ENCODE measurements at places on chromosomes 16 and 17.

GRCh38 chr16:85134076-85134788 is 22.0 kb upstream of the CIBAR2 start:
- no peak for DNase-seq

- no peak for DNase-seq
Measured at GRCh38 chr17:55320594-55321426, 56.0 kb downstream of the HLF start.

DNA sequence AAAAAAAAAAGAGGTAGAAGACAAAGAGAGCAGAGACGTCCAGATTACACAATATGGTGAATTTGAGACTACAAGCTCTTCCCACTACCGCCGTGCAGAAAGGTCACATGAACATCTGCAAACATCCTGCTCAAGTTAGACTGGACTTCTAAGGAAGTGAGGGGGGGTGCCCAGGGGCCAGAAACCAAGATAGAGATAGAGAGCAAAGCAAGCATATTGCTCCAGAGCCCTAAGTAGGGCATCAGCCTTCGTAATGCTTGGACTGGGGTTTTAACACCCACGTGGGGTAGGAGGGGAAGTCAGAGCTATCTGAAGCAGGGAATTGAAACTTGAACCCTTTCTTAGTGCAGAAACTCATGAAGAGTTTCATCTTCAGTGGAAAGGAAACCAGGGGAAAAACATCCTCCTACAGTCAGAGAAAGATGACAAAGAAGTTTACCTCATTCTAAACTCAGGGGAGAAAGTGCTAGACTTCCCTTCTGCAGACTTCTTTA is 8.7 kb downstream of the CLEC19A start:
- DNase-seq: no peak

GRCh38 chr17:67246653-67247415 is 1.8 kb upstream of the HELZ start:
- DNase-seq: no peak

GRCh38 chr16:4505356-4506147 is 29.4 kb downstream of the HMOX2 start:
- peak; percentile 92 for DNase-seq

DNA sequence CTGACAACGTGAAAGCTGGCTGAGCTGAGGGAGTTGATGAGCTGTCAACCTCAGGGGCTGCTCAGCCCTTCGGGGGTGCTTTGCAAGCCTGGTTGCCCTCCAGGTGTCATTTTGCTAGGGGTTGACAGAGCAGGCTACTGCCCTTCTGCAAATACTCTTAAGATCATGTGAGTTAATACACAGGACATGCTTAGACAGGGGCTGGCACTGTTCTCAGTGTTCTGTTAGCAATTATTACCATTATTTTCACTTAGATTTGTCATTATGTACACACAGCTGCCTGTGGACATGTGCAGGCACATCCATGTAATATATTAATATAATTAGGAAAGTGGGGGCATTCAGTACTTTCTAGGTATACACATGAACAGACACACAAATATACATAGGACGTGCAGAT is 554.3 kb upstream of the HSBP1 start:
- no peak for DNase-seq

- DNase-seq: no peak
Measured at GRCh38 chr17:17172001-17172939, 33.9 kb downstream of the PLD6 start.

DNA sequence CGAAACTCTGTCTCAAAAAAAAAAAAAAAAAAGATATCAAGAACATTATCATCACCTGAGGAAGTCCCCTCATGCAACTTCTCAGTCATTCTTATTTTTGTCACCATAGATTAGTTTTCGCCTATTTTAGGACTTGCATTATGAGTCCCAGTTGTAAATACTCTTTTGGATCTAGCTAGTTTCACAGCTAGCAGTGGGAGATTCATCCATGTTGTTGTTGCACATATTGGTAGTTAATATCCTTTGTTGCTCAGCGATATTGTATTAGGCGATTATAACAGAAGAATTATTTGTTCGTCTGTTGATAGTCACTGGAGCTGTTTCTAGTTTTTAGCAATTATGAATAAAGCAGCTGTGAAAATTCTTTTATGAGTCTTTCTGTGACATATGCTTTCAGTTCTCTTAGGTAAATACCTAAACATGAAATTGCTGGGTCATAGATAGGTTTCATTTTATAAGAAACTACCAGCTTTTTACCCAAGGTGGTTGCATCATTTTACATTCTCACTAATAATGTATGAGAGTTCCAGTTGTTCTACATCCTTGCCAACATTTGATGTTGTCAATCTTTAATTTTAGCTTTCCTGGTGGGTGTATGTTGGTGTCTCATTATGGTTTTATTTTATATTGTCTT is 40.7 kb upstream of the MAP3K14 start:
- DNase-seq: no peak

DNA sequence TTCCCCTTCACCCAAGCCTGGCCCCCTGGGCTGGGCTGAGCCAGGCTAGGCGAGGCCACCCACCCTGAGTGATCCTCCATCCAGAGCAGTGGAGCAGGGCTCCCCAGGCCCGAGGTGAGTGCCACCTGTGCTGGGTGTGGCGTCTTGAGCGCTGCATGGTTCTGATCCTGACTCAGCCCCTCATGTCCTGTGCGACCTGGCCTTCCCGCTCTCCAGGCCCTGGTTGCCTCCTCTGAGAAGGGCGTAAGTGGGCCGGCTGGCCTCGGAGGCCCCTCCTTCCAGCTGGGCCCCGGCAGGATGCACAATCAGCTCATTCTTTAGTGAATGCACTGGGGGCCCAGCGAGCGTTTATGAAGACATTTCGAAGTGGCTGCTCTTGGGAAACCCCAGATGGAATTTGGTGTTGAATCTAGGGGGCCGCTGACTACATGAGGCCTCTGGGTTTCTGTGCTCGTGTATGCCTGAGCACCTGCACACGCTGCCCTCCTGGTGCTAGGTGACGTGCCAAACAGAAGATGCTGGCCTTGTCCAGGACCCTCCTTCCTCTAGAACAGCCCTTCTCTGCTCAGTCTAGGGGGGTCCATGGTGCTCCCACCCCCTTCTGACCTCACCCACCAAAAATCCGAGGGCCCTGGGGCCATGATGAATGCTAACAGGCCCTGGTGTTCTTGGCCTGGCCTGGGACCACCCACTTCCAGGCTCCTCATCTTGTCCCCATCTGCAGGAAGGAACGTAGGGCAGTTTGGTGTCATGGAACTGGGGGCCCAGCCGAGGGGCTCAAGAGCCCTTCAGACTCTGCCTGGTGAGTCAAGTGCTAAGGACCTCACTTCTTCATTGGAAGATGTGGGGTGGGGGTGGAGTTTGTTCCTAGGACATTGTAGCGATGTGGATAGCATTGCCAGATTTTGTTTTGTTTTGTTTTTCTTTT is 3.6 kb upstream of the TMEM92 start:
- no peak for DNase-seq

- DNase-seq: no peak
Measured at GRCh38 chr17:50426814-50427787, 1.1 kb downstream of the ACSF2 start.

DNA sequence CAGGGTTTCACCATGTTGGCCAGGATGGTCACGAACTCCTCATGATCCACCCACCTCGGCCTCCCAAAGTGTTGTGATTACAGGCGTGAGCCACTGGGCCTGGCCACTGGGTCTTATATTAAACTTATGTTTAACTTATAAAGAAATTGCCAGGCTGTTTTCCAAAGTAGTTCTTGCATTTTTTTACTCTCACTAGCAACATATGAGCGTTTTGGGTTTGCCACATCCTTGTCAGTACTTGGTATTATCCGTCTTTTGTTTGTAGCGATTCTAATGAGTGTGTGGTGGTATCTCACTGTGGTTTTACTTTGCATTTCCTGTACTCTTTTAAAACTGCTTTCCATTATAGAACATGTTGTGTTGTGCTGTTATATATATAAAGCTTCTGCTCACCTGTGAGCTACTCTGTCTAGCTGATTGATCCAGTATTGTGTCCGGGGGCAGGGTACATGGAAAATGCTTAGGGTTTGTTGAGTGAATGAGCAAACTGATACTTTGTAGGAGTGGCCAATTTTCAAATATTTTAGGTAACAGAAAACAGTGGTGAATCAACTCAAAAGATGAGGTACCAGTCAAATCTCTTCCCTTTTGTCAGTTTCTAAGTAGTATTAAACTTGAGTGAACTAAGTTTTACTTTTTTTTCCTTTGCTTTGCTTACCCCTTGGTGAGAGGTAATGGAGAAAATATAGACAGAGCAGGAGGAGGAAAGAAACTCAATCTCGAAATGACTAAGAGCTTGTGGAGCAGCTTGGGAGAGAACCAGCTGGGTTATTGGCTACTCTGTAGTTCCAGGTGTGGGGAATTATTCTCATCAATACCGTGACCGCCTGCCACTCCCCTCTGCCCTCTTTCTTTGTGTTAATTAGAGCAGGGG is 75.8 kb downstream of the PITPNC1 start:
- DNase-seq: no peak

GRCh38 chr17:32490101-32490482 is 3.3 kb downstream of the CDK5R1 start:
- no peak for DNase-seq

DNA sequence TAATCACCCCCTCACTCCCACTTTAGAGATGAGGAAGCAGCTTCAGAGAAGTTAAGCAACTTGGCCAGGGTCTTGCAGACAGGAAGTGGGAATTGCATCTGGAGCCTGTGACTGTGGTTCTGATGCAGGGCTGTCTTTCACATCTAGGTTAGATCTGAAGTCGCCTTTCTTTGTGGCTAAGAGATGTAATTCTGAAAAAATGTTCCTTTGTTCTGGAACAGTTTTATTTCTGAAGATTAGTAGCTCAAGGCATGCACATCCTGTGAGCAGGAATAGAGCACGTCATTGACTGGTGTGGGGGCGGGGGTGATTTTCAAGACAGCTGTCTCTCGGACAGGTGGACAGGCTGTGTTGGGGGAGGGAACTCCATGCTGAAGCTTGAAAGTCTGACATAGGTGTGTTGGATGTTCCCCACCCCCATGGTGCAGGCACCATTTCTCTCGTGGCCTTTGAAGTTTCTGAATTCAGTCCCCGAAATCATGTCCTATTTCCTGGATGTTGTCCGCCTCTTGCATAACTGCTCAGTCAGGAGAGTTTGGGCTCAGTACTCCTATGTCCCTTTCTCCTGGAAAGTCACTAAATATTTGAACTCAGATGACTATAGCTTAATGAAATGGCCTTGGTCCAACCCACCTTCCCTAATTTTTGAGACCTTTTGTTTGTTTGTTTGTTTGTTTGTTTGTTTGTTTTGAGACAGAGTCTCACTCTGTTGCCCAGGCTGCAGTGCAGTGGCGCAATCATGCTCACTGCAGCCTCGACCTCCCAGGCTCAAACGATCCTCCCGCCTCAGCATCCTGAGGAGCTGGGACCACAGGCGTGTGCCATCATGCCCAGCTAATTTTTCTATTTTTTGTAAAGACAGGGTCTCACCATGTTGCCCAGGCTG is 21.0 kb upstream of the HERPUD1 start:
- no peak for DNase-seq

DNA sequence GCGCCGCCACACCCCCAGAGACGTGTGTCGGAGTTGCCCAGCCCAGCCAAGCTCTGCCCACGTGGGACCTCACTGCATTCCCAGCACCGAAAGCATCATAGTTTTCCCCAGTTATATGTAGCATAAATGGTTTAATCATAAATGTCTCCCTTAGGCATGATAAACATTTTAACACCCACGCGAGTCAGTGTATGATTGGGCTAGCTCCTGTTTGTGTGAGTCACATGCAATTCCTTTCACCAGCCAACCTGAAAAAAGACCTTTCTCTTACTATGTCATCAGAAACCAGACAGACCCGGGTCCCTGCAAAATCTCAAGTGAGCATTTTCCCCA is 9.2 kb downstream of the TAF1C start:
- no peak for DNase-seq

- no peak for DNase-seq
Measured at GRCh38 chr17:63358111-63358839, 87.8 kb downstream of the CYB561 start.

DNA sequence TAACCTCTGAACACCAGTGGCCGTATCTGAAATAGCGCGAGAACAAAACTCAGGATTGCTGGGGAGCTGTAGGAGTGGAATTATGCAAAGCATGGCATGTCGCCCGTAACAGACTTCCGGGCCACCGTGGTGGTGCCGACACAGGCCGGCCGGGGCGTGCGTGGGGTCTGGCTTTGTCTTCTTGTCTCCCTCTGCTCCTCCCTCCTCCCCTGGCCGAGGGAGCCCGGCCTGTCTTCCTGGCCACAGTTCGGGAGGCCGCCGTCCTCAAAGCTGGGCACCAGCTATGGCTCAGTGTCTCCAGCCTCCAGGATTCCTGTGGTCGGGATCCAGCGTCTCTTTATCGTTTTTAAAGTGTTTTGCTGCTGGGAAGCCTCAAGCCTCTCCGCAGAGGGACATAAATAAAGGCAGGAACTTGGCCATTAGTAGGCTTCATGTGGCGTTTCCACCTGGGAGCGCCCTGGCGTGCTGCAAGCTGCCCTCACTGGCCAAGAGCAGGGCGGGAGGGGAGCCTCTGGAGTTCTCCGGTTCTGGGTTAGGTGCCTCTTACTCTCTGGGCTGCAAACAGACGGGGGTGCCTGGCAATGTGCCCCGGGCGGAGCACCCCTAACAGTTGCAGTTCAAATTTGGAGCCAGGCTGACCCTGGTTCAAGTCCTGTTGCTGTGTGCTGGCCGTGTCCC is 22.0 kb upstream of the NPTX1 start:
- no peak for DNase-seq

GRCh38 chr17:78957128-78957527 is 22.6 kb downstream of the LGALS3BP start:
- DNase-seq: no peak

- DNase-seq: no peak
Measured at GRCh38 chr17:44913676-44914075, 1.6 kb downstream of the GFAP start.

DNA sequence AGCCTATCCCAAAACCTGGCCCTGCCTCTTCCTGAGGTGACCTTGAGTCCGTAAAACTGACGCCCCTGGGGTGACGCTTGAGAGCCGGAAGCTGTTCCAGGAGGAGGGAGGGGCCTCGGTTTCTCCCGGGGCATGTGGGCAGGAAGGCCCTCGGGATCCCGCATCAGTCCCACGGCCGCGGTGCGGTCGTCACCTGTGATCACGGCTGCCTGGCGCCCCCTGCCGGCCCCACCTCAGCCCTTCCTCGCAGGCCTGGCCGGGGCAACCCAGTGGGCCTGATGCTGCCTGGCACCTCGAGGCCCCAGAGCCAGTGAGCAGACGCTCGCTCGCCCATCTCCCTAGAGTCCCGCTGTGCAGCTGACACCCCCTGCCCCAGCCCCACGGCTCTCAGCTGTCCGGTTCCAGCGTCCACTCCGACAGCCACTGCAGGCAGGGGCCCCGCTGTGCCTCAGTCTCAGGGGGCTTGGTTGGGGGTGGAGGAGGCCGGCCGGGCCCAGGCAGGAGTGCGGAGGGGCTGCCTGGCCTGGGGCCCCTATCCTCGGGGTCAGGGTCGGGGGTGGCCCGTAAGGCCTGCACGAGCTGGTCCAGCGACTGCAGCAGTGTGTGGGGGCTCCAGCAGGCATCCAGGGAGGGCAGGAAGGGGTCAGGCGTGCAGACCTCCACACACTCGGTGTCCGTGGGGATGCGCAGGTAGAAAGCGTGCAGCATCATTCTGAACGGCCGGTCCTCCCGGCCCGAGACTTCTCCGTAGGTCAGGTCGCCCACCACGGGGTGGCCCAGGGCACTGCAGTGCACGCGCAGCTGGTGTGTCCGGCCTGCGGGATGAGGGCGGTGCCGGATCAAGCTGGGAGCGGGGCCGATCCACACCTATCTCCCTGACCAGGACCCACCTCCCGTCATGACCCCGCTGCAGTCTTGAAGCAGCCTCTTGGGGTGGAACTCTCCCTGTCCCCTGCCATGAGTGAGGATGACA is 2.3 kb downstream of the RPUSD1 start:
- peak; percentile 78 for DNase-seq

- DNase-seq: no peak
Measured at GRCh38 chr16:57675741-57676551, 7.8 kb downstream of the ADGRG3 start.

Data from naive thymus-derived CD8-positive, alpha-beta T cell (primary cell).